ENCODE measurements at places on chromosomes 6 and 20. TPM values are rescaled to one million over a fixed set of nuclear protein-coding genes. Genes with fewer than 3 reads are reported as not detected.
A peak's percentile ranks its signal among the peaks of the same experiment; 100 is the strongest.

DNA sequence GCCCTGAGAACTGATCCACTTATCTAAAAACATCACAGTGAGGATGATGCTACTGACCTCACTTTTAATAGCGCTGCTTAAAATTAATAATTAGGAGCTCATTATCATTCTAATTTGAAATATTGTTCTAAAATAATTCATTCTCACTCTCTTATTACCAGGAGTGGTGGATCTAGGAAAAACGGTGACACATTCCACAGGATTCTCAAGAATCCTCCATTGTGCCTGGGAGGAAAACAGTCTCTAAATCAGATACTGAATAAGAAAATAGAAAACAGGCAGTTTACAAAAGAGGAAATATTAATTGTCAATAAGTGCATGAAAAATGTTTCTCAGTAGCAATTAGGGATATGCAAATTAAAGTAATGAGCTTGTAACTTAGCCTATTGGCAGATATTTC, 187.4 kb downstream of the TENT5A start:
- peaks cover 5% of the 10 kb centered on the region for H3K4me1 ChIP-seq
- no peaks in the 10 kb centered on the region for H3K36me3 ChIP-seq
- no peak overlapping the region for H3K4me3 ChIP-seq
- DNase-seq = no peak
- no peaks in the 10 kb centered on the region for H3K27me3 ChIP-seq

GRCh38 chr20:49792006-49792405, 20.6 kb upstream of the SLC9A8 start:
- no peaks in the 10 kb centered on the region for H3K27me3 ChIP-seq
- H3K4me3 ChIP-seq = no peak overlapping the region
- peaks cover 4% of the 10 kb centered on the region for H3K36me3 ChIP-seq
- DNase-seq = no peak
- H3K27ac ChIP-seq = no peak overlapping the region

DNA sequence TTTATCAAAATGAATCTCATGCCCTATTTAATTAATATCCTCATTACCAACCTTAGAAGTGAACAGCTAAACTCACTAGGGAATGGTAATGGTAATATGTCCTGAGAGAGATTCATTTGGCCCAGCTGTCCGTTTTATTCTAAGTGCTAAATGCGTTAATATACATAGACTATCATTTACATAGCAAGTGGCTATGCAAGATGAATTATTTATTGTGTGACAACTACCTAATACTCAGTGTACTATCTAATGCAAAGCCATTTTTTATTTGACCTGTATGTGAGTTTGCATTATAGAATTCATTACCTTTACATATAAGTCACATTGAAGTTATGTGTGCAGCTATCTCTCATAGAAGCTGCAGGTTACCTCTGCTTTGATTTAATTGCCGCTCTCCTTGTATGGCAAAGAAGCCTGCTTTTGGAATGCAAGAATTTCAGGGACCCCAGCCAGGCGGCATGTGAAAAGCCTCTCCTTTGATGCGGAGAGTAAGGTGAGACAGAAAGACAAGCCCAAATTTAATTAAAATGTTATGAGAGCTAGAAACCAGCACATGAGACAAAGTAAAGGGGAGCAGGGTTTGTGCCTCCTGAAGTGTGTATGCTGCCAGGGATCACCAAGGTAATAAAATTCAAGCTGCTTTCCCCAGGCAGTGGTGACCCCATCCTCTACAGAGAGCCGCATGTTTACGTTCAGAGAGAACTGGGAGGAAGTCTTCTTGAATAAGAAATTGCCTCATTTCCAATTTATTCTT, 693.0 kb upstream of the MAP3K7 start:
- no peaks in the 10 kb centered on the region for H3K36me3 ChIP-seq
- no peak for DNase-seq
- no peak overlapping the region for H3K4me3 ChIP-seq

The WFDC12 gene
- total RNA-seq = not detected

GRCh38 chr6:365835-366234, 25.7 kb upstream of the IRF4 start:
- H3K27ac ChIP-seq = no peak overlapping the region
- no peaks in the 10 kb centered on the region for H3K4me1 ChIP-seq
- no peaks in the 10 kb centered on the region for H3K36me3 ChIP-seq
- no peak for DNase-seq

DNA sequence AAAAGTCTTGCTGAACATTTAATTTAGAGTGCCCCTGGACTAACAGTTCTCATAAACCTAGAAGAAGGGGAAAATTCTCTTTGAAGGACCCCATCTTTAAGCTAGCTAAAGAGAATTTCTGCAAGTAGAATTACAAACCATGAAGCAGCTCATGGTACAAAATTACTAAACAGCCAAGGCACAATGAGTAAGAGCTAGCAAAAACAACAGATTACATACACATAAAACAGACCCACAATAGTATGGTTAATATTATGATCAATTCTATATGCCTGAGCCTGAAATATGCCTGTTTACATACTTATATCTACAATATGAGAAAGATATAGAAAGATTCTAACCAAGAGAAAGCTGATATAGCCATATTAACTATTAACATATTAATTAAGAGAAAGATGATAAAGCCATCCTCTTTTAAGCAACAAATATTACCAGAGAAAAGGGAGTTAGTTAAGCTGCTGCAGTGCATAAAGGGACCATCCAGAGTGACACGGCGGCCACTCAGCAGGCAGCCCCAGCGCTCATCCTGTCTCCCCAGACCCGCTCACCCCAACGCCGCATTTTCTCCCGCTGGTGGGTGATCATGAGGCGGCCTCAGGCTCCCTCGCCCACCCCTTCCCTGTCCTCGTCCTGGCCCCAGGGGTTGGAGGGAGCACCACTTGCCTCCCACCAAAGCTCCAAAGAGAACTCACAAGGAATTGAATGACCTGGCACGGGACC, 98.4 kb upstream of the CARMIL1 start:
- H3K27ac ChIP-seq = no peak overlapping the region
- DNase-seq = no peak
- H3K4me3 ChIP-seq = no peak overlapping the region
- no peaks in the 10 kb centered on the region for H3K36me3 ChIP-seq

DNA sequence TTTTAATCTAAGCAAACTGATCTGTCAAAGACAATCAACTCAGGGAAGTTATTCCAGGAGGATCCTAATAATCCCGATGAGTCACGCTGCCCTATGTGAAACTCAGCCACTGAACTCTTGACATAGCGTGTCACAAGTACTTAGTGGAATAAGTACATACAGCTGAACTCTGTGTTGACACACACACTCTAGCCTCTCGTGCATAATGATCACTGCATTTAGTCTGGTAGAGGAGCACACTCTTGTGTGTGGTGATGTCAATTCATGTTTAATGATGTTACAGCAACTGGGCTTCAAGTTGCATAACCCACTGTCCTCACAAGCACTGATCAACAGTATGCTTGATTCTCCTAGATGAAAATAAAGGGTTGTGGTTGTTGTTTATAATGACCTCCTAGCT, 148.3 kb downstream of the HACE1 start:
- no peaks in the 10 kb centered on the region for H3K36me3 ChIP-seq
- H3K4me3 ChIP-seq = no peak overlapping the region
- peaks cover 5% of the 10 kb centered on the region for H3K4me1 ChIP-seq
- peak; percentile 87 for DNase-seq
- no peak overlapping the region for H3K27ac ChIP-seq

DNA sequence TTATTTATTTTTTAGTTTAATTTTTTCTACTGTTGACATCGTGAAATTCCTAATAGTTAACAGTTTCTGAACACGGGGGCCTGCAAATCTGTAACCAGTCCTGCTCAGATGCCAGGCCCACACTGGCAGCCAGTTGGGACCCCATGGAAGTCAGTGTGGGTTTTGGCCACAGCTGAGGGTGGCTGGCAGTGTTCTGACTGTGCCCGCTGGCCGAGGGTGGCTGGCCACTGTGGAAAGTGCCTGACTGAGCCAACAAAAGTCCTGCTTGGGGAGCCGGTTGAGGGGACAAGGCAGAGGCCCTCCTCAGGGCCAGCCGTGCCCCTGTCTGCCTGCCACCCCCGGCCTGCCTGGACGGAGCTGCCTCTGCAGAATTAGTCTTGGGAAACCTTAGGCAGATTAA, 4.1 kb upstream of the PMEPA1 start:
- H3K4me1 ChIP-seq = peaks cover 55% of the 10 kb centered on the region
- no peak for DNase-seq
- no peaks in the 10 kb centered on the region for H3K27me3 ChIP-seq
- no peaks in the 10 kb centered on the region for H3K36me3 ChIP-seq
- peak overlapping the region; percentile 49 for H3K27ac ChIP-seq

The POPDC3 gene
- 7.3 TPM for total RNA-seq

The CCDC170 gene
- not detected for total RNA-seq

The MRAP2 gene
- 0.15 TPM for total RNA-seq

- no peak overlapping the region for H3K27ac ChIP-seq
- peak; percentile 66 for DNase-seq
- no peaks in the 10 kb centered on the region for H3K36me3 ChIP-seq
- peaks cover 18% of the 10 kb centered on the region for H3K4me1 ChIP-seq
- H3K27me3 ChIP-seq = no peaks in the 10 kb centered on the region
Measured at GRCh38 chr20:4230651-4231050, 215.3 kb upstream of the RNF24 start.

DNA sequence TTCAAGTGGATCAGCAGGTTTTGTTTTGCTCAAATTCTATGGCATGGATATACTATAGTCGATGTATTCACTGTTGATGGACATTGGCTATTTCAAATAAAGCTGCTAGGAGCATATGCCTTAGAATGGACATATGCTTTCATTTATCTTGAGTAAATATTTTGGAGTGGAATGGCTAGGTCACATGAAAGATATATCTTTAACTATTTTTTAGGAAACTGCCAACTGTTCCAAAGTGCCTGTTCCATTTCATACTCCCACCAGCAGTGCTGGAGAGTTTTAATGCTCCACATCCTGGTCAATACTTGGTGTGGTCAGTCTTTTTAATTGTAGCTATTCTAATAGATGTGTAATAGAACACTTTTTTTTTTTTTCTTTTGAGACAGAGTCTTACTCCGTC, 81.1 kb upstream of the PIM1 start:
- H3K4me3 ChIP-seq = no peak overlapping the region
- H3K4me1 ChIP-seq = peaks cover 7% of the 10 kb centered on the region
- H3K27ac ChIP-seq = no peak overlapping the region
- no peak for DNase-seq

The CAGE1 gene
- 0.47 TPM for total RNA-seq

GRCh38 chr20:3820901-3821727, 767 bp downstream of the AP5S1 start:
- H3K27me3 ChIP-seq = no peaks in the 10 kb centered on the region
- peak overlapping the region; percentile 96 for H3K27ac ChIP-seq
- H3K4me3 ChIP-seq = peak overlapping the region; percentile 93
- H3K4me1 ChIP-seq = peaks cover 19% of the 10 kb centered on the region
- peak; percentile 59 for DNase-seq
- H3K36me3 ChIP-seq = peaks cover 27% of the 10 kb centered on the region

DNA sequence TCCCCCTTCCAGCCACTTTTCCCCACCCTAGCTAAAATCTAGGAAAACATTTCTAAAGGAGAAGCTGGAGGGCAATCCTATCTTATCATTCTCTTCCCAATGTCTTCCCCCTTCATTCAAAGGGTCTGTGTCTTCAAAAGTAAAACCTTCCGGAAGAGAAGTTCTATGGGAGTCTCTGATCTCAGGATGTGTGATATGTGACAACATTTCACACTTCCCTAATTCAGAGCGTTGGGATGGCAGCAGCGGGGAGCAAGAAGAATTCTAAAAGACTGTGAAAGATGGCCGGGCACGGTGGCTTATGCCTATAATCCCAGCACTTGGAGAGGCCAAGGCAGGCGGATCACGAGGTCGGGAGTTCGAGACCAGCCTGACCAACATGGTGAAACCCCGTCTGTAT, 65.4 kb upstream of the AKIRIN2 start:
- no peak for DNase-seq
- peaks cover 6% of the 10 kb centered on the region for H3K36me3 ChIP-seq

Measured in MCF 10A (cell line).